Stimulated activated CD8-positive, alpha-beta memory T cell treated with anti-CD3 and anti-CD28 coated beads, Interleukin-15, amount 100 ng/mL, for 24 hours (primary cell): ENCODE measurements at places on chromosomes 3 and 15.

GRCh38 chr3:9068051-9068450 is 104.8 kb upstream of the RAD18 start:
- no peak for DNase-seq

DNA sequence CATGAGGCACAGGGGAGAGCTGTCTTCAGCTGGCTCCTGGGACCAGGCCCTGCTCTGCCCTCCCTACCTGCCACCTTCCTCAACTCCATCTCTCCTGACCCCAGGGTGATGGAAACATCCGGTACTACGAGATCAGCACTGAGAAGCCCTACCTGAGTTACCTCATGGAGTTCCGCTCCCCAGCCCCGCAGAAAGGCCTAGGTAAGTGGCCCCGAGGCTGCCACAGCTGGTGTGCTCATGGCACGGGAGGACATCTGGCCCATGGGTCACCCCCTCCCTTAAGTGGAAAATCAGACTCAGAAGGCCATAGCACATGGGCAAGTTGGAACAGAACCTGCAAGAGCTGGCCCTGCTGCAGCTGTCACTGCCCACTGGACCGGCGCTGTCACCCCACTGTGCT is 105.6 kb downstream of the ANP32A start:
- no peak for DNase-seq

DNA sequence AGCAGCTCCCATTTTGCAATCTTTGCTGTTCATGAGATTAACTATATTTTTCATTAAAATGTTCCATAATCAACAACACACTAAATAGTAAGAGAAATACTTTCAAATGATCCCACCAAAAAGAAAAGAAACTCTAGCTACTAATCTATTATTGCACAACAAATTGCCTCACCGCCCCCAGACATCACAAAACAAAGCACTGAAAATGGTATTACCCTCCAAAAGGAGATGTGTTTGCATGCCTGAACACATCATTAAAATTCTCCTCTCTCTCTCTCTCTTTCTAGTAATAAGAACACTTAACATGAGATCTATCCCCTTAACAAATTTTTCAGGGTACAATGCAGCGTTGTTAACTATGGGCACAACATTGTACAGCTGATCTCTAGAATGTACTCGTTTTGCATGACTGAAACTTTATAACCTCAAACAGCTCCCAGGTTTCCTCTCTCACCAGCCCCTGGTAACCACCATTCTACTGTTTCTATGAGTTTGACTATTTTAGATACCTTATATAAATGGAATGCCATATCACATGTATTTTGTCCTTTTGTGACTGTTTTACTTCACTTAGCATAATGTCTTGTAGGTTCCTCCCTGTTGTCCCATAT is 33.1 kb downstream of the WNT5A start:
- DNase-seq, result no peak

GRCh38 chr3:127772273-127772672 is 50.0 kb downstream of the MGLL start:
- DNase-seq, result no peak

GRCh38 chr15:90201130-90201943 is at the start of gene SEMA4B:
SEMA4B (plus strand) TSS chr15:90201330; CDS start chr15:90201579, 249 bp downstream.
- DNase-seq, result peak; percentile 42

- no peak for DNase-seq
These were observed 2.7 kb downstream of the MECOM start for GRCh38 chr3:169660709-169661360.

DNA sequence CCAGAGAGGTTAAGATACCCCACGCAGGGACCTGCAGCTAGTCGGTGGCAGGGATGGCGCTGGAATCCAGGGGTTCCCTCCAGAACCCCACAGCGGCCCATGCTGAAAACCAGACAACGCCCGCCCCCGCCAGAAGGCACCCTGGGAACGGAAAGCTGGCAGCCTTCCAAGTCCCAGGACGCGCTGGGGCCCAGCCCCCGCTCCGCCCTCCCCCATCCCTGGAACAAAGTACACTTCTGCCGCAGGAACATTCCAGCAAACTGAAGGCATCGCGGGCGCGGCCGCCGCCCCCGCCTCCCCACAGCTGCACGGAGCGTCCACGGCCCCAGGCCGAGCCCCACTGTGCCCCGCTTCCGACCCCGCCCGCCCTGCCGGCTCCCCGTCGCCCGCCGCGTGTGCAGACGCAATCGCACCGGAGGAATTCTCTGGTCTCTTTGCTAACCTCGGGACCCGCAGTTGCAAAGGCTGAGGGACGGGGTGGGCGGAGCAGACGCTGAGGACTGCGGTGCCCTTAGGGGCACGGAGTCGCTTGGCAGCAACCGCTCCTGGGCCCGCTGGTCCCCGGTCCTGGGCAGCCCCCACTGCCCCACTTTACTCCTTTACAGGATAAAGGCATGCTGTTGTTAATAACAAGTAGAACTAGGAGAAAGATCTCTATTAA is 44.8 kb upstream of the RNU6-1 start:
- no peak for DNase-seq

- no peak for DNase-seq
These were observed 2.3 kb downstream of the SERF2 start for GRCh38 chr15:43794269-43795037.

DNA sequence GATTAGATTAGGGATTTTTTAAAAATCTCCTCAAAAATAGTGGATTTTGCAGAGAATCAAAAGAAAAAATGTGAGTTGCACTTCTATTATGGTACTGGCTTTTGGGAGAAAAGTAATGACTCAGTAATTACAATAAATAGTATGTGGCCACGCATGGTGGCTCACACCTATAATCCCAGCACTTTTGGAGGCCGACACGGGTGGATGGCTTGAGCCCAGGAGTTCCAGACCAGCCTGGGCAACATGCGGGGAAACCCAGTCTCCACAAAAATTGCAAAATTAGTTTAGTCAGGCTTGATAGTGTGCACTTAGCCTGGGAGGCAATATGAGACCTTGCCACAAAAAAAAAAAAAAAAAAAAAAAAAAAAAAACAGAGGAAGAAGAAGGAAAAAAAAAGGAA is 1098.2 kb downstream of the ZPLD1 start:
- no peak for DNase-seq

- DNase-seq, result peak; percentile 67
These were observed at the start of gene CEP70 for GRCh38 chr3:138594150-138594934. CEP70 (minus strand) TSS chr3:138594260; CDS start chr3:138572927, 21,333 bp downstream.

- no peak for DNase-seq
These were observed 2.9 kb downstream of the NR2F2 start for GRCh38 chr15:96333131-96334016.

GRCh38 chr3:111831840-111832239 is 27.2 kb upstream of the PHLDB2 start:
- no peak for DNase-seq

DNA sequence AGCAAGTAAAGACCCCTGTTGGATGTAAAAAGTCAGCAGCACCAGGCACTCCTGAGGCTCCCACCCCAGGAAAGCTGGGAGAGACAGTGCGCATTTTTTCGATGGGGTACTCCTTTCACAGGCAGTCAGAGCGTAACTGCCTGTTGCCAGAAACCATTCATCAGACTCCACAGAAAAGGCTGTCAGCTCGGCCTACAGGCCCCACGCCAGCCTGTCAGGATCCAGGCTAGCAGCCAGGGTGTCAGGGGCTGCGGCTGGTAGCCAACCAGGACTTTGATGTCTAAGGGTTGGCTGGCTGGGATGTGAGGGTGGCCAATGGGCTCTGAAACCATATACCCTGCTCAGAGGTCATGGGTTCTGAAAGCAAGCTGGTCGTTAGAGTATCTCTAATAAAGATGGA is 164.5 kb downstream of the WNT5A start:
- no peak for DNase-seq

DNA sequence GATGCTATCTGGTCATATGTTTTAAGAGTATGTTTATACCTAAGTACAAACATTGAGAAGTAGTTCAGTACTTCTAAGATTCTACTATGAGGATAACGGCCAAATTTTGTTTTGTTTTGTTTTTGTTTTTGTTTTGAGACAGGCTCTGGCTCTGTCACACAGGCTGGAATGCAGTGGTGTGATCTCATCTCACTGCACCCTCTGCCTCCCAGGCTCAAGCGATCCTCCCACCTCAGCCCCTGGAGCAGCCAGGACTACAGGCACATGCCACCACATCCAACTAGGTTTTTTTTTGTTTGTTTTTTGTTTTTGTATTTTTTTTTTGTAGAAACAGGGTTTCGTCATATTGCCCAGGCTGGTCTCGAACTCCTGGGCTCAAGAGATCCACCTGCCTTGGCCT is 47.5 kb upstream of the RPS17 start:
- no peak for DNase-seq

DNA sequence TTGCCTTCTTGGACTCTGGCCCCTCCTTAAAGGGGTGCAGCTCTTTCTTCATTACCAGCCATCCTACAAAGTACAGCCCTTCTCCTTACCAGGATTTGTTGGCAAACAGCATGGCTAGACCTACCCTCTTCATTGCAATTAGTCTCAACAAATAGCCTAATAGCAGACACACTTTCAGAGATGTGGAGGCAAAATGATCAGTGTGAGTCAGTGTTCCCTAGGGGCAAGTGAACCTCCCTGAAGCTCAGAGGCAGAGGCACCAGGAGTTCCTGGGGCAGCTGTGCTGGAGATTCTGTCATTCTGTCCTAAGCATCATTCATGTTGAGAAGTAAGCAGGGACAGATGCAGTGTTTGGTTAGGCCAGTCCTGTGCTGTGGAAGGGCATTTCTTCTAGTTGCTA is 14.6 kb upstream of the MECOM start:
- DNase-seq, result no peak
